Epithelial cell of proximal tubule (primary cell): ENCODE measurements at places on chromosomes 2 and 18.

DNA sequence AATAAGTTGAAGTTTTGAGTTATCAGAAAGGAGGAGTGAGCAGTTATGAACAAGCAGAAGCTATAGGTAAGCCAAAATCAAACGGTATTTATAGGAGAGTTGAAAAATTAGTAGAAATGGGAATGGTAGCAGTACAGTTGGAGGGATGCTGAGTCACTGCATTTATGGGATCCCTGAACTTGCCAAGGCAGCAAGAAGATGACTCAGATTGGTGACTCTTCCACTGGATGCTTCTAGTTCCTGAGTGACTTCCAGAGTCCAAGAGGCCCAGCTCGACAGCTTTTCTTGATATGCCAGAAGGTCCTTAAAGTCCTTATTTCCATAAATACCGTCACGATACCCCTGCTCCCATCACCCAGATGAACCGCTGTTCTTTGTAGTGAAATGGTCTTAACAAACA, 31.1 kb upstream of the ACTR3 start:
- DNase-seq: peak; percentile 77

GRCh38 chr2:230759481-230760167, 47.0 kb downstream of the CAB39 start:
- no peak for DNase-seq

- no peak for DNase-seq
These were observed 13.1 kb downstream of the CYRIA start for GRCh38 chr2:16652296-16653082.

DNA sequence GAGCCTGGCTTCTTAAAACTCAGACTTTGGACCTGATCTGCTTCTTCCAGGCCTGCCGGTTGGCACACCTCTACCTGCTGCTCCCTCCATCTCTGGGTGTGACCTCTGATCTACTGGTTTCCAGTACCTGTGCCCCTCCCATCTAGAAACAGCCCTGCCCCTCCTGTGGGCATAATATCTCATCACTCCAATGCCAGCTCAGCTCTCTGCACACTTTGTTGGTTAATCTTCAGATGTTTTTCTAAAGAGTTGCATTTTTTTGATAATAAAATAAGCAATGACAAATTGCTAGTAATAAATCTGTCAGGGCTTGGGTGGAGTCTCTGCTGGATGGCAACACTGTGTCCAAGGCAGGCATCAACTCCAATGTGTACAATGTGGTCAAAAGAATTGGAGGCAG, 89.6 kb upstream of the PPP1CB start:
- DNase-seq: no peak

GRCh38 chr18:72652990-72653593, 109.0 kb upstream of the CBLN2 start:
- DNase-seq: peak; percentile 22
